ENCODE measurements at places on chromosomes 4 and X.

DNA sequence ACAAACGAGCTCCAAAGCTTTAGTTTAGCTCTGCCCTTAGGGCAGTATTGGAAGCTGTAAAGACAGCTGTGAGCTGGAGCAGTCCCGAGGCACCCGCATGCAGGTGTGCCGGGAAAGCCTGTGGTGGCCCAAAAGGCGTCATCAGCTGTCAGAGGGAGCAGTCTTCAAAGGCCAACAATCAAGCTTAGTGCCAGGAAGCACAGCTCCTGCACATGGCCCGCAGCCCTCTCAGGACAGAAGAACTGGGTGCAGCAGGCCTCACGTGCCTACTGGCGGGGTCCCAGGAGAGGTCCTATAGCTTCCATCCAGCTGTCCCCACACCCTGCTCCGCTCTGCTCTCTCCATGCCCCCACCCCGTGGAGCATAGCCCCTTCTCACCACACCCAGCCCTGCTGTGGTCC, 92.2 kb upstream of the TRIM2 start:
- DNase-seq: no peak

DNA sequence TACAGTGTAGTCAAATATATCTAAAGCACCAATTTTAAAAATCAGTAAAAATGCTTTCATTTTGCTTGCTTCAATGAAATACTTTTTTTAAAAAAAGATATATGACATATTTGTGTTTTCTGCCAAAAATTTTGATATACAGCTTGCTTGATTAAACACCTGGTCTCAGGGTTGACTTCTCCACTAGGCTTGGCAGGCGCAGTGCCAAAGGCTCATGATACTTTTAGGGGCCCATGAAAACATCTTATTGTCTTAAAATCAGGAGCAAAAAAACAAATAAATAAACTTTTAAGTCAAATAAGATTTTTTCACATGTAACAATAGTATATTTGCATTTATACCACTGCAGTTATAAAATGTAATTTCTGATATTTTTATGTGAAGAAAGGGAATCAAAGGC, 95.6 kb downstream of the ADGRA3 start:
- no peak for DNase-seq

DNA sequence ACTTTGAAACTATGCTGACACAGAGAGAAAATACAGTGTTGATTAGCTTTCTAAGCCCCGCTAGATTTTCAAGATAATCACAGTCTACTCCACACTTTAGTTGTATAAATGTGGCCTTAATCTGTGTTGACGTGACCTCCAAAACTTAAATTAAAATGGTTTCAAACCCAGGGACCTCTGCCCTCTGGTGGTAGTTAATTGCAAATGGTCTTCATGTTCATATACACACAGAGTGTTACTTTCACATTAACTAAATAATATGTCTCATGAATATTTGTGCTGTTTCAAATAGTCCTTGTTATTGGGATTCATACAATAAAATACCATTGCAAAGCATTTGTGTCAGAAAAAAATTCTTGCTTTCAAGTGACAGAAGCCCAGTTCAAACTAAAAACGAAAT, 64.3 kb downstream of the TASL start:
- DNase-seq: no peak

DNA sequence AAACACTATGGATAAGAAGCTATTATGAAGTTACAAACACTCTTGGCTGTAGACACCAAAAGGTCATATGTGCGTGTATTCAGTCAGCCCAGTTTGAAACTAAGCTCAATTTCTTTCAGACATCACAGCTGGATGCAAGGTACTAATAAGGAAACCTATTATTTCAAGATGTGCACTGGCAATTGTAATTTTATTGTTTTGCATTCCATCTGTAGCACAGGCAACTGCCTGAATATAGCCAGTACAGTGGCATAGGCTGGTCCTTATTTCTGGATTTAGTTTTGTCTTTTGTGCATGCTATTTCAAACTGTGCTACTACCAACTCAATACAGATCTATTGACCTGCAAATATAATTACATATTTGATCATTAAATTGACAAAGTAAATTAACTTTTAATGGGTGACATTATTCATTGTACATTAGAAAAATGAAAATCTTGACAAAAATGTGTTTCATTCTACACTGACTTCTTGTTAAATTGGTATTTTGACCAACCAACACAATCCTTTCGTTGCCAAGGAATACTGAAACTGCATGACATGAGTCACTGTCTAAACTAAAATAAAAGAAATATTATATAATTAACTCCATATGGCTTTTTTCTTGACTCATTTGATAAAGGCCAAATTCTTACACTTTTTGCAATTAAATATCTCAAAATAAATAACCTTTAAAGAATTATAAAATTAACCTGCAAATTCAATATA, 594.3 kb upstream of the ADGRL3 start:
- no peak for DNase-seq

GRCh38 chr4:144646523-144647094, 653 bp downstream of the HHIP start:
- no peak for DNase-seq

- no peak for DNase-seq
Measured at GRCh38 chr4:82584931-82585330, 23.1 kb upstream of the TMEM150C start.

GRCh38 chr4:125826801-125827695, 512.3 kb downstream of the FAT4 start:
- no peak for DNase-seq

All from DMS153 (cell line).